Activated T-cell treated with anti-CD3 and anti-CD28 coated beads, Interleukin-2, amount 50 U/mL, for 4 hours (primary cell): ENCODE measurements at places on chromosomes 2 and 18.

GRCh38 chr2:239476029-239476756 is 75.4 kb upstream of the HDAC4 start:
- DNase-seq, result no peak

GRCh38 chr18:57816208-57816954 is 13.3 kb upstream of the ATP8B1 start:
- DNase-seq, result no peak

DNA sequence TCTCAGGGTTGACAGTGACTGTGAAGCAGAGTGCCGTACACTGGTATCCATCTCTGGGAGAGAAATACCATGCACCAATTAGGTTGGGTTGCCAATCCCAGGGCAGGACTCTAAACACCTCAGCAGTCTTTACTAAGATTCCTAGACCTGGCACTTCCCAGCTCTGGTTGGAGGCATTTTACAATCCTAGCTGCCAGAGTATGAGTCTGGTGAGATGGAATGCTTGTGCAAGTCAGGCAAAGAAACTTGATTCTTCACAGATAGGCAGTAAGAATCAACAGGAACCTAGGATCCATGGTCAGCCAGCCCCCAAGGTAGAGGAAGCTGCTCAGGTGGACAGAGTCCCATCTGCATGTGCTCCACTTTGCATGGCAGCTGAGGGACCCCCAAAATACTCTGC is 6.0 kb upstream of the UGT1A5 start:
- no peak for DNase-seq

DNA sequence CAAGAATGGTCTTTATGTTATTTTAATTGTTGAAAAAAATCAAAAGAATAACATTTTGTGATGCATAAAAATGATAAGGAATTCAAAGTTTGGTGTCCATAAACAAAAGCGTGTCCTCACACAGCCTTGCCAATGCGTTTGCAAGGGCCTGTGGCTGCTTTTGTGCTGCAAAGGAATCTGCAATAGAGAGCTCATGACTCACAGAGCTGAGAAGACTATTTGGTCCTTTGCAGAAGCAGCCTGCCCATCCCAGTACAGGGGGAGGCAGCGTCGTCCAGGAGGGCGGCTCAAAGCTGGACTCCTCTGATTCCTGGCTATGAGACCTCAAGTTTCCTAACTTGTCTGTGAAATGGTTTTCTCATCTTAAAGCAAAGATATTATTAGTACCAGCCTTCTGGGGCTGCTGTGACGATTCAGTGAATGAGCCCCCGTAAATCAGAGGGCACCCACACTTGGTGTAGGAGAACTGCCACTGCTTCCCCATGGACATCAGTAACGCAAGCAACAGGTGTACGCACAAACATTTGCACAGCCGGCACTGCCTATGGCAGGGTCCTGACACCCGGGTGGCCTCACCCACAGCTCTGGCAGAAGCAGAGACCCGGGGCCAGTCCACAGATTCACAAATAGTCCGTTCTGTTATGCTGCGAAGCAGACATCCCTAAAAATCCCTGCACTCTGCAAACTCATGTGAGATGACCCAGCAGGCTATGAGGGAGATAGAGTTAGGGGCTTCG is 70.6 kb upstream of the ASAP2 start:
- DNase-seq, result no peak

GRCh38 chr2:64453770-64454385 is at the start of gene LGALSL:
TSS of gene LGALSL (plus strand) at chr2:64454162. CDS start at chr2:64454546, 384 bp downstream.
- peak; percentile 6 for DNase-seq

DNA sequence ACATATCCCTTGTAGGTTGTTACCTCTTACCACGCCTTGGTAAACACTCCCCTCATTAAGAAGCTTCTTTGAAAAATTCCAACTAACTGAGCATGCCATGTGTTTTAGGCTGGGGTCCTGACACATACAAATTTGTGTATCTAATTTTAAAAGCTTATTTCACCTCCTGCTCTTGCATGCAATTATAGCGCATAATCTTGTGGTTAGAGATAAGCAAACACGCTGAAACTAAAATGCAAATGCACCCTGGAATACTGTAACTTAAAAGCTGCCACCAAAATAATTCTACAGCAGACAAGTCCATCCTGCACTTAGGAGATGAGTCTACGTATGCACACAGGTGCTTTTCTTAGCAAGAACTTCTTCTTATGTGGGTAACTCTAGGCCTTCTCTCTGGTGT is 990.2 kb downstream of the TSN start:
- no peak for DNase-seq

GRCh38 chr18:8097927-8098326 is 511.3 kb upstream of the RAB12 start:
- DNase-seq, result no peak

DNA sequence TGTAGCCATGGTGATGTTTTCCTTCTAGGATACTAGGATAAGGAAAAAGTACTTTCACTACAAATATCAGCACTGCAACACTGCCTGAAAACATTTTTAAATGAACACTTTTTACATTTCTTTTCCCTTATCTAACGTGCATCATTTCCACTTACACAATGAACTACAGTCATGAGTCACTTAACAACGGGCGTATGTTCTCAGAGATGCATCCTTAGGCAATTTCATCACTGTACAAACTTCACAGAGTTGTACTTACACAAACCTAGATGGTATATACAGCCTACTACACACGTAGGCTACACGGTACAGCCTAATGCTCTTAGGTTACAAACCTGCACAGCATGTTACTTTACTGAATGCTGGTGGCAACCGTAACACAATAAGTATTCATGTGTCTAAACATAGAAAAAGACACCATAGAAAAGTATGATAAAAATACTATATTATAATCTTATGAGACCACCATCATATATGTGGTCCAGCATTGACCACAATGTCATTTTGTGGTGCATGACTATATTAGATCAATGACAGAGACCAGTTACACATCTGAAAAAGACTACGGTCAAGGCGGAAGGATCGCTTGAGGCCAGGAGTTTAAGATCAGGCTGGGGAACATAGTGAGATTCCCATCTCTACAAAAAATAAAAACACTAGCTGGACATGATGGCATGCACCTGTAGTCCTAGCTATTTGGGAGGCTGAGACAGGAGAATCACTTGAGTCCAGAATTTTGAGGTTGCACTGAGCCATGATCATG is 39.8 kb downstream of the WDR33 start:
- DNase-seq, result no peak

GRCh38 chr18:8116341-8117005 is 492.8 kb upstream of the RAB12 start:
- no peak for DNase-seq

- no peak for DNase-seq
Measured at GRCh38 chr18:44700652-44701051, 20.0 kb downstream of the SETBP1 start.

DNA sequence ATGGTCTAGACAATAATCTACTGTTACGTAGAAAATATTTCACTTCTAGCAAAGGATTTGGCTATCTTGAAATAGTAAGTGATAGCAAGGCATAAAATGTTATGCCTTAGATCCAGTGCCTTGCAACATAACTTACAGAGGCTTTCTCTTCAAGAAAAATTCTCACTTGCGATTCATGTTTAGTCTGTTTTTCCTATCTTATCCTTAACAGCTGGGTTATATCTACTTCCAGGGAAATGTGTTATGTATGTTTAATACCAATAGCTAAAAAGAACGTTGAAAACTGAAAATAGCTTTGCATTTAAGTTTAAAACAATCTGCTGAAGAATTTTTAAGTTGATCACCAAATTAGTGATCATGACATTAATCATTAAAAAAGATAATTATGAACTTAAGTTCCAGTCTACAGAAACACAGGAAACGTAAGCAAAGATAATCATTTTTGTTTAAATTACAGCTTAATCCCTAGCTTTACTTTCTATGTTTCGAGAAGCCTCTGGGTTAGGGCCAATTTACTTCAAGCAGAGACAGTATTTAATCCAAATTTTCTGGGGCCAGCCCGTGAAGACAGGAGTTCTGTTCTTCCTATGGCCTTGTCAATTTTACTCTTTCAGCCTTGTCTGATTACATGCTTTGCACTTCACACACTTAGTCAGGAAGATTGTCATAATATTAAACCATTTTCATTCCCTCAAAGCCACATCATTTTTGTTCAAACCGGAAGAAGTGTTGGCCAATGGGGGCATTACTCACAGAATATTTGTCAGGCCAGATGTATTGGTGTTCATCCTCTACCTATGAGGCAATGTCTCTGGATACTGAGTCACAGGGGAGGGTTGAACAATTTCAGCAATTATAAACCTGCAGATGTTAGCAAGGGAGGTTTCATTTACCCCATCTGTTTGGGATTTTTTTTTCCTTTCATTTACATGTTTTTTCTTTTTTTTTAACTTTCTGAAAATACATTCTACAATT is 1132.9 kb upstream of the ZEB2 start:
- no peak for DNase-seq

DNA sequence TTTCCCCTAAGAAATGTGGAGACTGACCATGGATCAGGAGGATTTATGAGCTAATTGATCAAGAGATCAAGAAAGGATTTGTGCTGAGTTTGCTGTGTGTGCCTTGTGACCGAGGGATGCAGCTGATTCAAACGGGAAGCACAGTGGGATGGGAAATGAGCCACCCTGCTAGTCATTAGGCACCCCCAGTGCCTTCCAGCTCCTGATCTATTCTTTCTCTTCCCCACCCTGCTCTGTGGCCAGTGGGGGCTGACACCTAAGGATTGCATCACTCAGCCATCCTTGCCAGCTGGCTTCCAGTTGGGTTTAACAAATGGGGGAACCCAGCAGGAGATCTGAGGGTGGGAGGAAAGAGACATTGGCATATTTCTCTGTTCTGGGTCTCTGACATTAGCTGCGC is 132.2 kb upstream of the CXCR4 start:
- no peak for DNase-seq

DNA sequence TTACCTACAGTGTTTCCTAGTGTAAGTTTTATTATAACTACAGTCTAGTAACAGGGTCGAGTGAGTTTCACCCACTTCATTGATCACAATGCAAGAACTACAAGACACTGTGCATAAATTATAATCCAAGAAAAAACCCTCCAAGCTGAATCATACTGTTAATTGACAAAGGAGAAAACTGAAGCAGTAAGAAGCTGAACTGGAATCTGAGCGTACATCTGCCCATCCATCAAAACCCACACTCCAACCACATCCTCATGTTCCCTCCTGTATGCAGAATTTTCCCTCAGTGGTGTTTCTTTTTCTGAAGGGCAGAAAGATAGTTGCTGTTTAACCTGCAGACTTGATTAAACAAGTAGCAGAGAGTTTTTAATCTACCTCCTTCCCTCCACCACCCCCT is 49.5 kb upstream of the KIDINS220 start:
- DNase-seq, result no peak

GRCh38 chr2:73080321-73081131 is 9.0 kb upstream of the SFXN5 start:
- no peak for DNase-seq
